ENCODE measurements at places on chromosomes 16 and 17.
A peak's percentile ranks its signal among the peaks of the same experiment; 100 is the strongest.

- no peak for DNase-seq
Measured at GRCh38 chr17:20968913-20969616, 73.7 kb downstream of the USP22 start.

DNA sequence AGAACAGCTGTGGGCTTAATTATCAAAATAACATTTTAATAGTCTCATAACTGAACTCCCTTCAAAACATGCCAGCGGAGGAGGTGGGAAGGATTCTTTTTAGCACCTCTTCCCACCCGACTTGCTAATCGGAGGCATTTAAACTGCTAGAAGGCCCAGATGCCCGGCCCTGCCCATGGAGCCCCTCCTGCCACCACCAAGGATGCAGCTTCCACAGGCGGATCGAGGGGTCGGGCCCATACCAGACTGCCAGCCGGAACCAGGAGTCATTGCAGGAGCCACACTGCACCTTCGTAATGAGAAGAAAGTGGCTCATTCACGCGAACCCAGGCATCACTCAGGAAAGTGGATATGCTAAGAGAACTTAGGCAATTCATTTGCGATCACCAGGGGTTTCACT, 201.2 kb downstream of the C16orf78 start:
- no peak for DNase-seq

DNA sequence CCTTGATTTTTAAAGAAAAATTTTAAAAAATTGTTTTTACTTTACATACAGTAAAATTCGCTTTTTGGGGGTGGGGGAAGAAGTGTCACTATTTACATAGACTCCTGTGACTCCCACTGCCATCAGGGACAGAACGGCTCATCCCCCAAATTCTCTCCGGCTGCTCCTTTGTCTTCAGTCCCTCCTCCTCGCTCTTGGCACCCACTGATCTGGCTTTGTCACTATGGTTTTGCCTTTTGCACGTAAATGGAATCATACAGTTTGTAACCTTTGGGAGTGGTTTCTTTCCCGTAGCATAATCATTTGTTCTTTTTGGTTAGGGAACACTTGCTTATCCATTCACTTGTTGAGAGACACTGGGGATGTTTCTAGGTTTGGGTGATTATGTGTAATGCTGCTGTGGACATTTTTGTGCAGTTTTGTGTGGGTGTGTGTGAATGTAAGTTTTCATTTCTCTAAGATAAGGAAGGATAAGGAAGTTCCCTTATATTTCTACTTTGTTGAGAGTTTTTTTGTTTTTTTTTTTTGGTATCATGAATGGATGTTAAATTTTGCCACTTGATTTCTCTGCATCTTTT, 27.4 kb downstream of the RAB11FIP4 start:
- no peak for DNase-seq

DNA sequence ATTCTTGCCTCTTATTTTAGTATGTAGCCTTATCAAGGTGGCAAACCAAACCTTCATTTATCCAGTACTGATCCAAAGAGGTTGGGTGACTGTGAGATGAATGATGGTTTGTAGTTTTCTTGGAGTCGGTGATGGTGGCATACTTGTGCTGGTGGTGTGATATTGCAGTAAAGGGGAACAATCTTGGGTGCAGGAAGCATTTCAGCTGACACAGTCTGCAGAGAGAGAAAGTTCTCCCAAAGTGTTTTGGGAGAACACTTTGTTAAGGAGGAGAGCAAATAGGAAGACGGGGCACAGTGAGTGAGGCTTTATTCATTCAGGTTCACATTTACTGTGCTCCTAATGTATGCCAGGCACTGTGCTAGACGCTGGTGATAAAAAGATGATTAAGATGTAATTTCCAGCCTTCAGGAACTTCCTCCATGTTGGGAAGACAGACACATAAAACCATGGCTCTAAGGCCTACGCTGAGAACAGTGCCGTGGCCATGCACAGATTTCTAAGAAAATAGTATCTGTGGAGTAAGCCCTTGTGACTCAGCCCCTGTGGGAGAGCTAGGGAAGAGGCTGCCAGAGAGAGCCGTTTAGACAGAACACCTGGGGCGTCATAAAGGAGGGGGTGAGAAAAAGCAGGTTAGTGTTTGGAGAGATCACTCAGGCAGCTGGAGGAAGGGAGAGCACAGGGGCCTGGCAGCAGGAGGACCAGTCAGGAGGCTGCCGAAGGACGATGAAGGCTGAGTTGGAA, 13.8 kb downstream of the HEATR3 start:
- no peak for DNase-seq

DNA sequence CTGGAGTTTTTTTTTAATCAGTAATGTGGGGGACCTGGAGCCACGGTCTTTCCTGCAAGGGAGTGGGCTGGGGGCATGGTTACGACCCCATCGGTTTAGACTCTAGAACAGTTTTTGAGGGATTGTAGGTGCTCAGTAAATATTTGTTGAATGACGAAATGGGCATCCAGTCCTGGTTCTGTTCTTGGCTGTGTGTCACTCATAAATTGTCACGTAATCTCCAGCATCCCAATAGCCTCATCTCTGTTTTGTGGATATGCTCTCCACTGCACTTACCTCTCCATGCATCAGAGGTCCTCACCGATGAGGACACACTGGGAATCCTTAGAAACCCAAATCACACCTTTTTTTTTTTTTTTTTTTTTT, 497 bp upstream of the SLC38A7 start:
- DNase-seq, result no peak

DNA sequence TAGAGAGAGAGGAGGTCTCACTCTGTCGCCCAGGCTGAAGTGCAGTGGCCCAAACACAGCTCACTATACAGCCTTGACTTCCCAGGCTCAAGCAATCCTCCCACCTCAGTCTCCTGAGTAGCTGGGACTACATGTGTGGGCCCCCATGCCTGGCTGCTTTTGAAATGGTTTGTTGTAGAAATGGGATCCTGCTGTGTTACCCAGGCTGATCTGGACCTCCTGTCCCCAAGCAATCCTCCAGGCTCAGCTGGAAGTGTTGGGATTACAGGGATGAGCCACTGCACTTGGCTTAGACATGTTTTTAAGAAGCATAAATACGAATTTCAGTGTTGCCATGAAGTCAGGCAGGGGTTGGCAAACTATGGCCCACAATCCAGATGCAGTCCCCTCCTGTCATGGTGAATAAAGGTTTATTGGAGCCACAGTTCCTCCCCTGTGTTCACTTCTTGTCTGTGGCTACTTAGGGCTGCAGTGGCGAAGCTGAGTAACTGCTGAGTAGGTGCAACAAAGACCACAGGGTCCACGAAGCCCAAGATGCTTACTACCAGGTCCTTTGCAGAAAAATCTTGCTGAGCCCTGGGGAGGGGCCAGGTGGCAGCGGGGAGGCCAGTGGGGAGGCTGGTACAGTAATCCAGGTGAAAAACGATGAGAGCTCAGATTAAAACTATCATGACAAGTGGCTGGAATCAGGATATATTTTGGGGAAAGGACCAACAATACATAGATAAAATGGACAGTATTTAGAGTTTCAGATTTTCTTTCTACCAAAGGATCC, 35.2 kb downstream of the TNFRSF13B start:
- DNase-seq, result no peak

- DNase-seq, result no peak
Measured at GRCh38 chr16:80280557-80280956, 260.2 kb upstream of the DYNLRB2 start.

GRCh38 chr17:31704483-31704882, 154.6 kb downstream of the COPRS start:
- DNase-seq, result no peak

- DNase-seq, result no peak
Measured at GRCh38 chr17:69348429-69348828, 21.5 kb upstream of the ABCA5 start.

- no peak for DNase-seq
Measured at GRCh38 chr17:35160354-35161201, 13.0 kb downstream of the UNC45B start.

- peak; percentile 19 for DNase-seq
Measured at GRCh38 chr17:81665205-81666091, 957 bp downstream of the OXLD1 start.

GRCh38 chr17:45998987-45999899, at the start of gene STH:
STH (plus strand) TSS chr17:45999250; CDS start chr17:45999280, 30 bp downstream.
- no peak for DNase-seq

- DNase-seq, result no peak
Measured at GRCh38 chr17:4035081-4035680, 70.9 kb upstream of the ATP2A3 start.

- DNase-seq, result no peak
Measured at GRCh38 chr16:23838485-23839142, 2.8 kb downstream of the PRKCB start.

DNA sequence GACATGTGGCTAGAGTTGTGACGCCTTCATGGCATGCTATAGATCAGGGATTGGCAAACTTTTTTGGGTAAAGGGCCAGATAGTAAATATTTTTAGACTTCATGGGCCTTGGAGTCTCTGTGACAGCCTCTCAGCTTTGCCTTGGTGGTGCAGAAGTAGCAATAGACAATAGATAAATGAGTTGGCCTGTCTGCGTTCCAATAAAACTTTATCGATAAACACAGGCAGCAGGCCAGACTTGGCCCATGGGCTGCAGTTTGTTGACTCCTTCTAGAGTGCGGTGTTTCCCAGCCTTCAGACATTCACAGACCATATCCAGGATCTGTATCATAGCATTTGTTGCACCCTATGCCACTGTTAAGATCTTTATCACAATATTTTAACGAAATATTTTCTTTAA, 76.5 kb downstream of the OR1D5 start:
- DNase-seq, result no peak

DNA sequence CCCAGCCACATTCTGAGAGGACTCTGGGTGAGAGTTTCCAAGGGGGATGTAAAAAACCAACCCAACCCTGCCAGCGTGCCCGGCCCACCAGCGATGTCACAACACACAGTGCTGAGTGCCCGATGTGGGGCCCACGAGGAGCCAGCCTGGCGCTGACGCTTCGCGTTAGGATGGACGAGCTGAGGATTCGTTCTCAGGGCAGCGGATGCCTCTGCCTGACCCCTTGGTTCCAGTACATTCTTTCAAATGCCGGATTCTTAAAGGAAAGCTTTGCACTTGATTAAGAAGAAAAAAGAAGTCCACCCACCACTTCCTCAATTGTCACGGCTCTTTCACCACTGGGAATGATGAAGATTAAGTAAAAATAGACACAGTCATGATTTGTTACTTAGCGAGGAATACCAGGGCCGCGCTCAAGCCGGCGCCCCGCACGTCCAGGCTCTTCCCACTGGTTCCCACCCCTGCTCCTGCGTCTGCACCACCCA, 79.4 kb downstream of the IRF8 start:
- no peak for DNase-seq

GRCh38 chr16:47734987-47735594, 274.0 kb downstream of the PHKB start:
- DNase-seq, result no peak

GRCh38 chr17:17888821-17889220, 52.0 kb upstream of the SREBF1 start:
- no peak for DNase-seq

DNA sequence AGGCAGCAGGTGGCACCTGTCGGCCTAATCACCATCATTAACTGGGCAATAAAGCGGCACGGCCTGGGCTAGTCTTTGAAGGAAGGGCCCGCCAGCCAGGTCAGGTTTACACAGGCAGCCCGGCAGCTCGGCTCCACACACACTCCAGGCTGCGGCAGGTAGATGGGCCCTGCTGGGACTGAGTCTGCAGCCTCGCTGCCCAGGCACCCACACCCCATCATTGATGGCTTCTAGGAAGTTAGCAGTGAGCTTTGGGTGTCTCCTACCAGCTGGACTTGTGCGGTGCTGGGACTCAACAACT, 6.8 kb upstream of the FOXN1 start:
- DNase-seq, result no peak

DNA sequence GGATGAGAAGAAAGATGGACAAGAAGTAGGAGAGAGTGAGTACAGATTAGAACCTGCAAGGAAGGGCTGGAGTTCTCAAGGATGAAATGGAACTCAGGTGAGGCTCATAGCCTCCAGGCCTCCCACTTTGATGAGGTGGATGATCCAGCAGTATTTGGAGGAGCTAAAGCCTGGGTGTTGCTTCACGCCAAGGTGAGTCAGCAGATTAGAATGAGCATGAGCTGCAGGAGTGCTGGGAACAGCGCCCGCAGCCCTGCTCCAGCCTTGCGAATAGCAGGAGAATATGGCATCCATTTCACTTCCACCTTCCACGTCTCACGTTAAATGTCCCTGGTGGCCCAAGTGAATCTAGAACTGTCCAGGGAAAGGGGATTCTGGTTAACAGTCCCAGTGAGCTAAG, 94.4 kb upstream of the CPHXL start:
- DNase-seq, result no peak

GRCh38 chr17:80955671-80956280, 35.9 kb upstream of the CHMP6 start:
- no peak for DNase-seq

DNA sequence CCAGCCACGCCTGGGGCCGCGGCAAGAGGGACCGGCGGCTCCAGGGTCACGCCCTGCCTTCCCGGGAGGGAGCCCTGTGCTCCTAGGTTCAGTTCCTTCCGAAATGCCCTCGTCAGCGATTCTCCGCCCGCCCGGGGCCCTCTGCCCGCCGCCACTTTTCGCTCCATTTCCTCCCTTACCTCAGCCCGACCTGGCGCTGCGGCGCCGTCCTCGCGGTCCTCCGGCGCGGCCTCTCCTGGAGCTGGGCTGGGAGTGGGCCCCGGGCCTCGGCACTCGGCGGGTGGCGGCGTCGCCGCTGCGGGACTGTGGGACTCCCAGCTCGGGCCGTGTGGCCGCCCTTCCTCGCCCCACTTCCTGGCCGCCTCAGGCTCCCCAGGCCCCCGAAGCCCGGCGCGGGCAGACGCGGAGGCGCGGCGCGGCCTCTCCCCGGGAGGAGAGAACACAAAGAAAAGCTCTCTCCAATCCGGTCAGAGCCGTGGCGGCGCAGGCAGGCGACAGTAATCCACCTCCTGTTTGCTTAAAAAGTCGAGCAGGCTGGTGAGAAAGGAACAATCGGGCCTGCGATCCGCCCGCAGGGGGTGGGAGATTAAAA, 1.6 kb downstream of the BAHCC1 start:
- no peak for DNase-seq

DNA sequence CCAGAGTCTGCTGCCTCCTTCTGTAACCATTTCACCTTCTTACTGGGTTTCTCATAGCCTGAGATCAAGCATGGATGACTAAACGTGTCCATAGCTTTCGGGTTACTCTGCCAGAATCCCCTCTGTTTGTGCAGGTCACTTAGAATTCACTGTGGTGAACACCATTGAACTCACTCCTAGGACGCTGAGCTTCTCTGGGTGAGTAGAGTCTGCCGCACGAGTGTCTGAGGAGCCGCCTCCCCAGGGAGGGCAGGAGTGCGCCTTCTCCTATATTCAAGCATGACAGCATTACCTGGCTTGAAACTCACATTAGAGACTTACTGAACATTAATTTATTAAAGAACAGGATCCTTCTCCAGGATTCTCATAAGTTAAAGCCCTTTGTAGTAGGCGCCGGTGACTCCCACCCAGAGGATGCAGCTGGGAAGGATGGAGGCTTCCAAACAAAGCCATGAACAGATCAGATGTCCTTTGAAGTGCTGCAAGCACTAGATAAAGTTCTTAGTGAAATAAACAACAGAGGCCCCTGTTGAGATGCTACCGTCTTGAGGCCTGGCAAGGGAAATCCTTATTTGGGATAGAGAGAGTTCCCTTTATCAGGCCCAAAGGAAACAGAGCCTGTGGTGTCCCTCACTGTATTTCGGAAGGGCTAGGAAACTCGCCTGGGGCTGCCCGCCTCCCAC, 144.6 kb upstream of the PLCG2 start:
- no peak for DNase-seq

- DNase-seq, result no peak
Measured at GRCh38 chr17:19370493-19370960, 7.8 kb upstream of the MAPK7 start.

- DNase-seq, result no peak
Measured at GRCh38 chr16:87955302-87956097, 4.3 kb downstream of the BANP start.

GRCh38 chr17:1958134-1958881, 66.8 kb downstream of the RTN4RL1 start:
- DNase-seq, result peak; percentile 61

Data from fibroblast of gingiva (primary cell).